ENCODE measurements at places on chromosomes 3 and 15. TPM values are rescaled to one million over a fixed set of nuclear protein-coding genes. Genes with fewer than 3 reads are reported as not detected.

Gene REC114
- not detected for total RNA-seq

- DNase-seq = no peak
Observed at GRCh38 chr3:30886888-30887287, 7.6 kb downstream of the GADL1 start.

- no peak for DNase-seq
Observed at GRCh38 chr15:101112336-101113113, 139.3 kb downstream of the CHSY1 start.

DNA sequence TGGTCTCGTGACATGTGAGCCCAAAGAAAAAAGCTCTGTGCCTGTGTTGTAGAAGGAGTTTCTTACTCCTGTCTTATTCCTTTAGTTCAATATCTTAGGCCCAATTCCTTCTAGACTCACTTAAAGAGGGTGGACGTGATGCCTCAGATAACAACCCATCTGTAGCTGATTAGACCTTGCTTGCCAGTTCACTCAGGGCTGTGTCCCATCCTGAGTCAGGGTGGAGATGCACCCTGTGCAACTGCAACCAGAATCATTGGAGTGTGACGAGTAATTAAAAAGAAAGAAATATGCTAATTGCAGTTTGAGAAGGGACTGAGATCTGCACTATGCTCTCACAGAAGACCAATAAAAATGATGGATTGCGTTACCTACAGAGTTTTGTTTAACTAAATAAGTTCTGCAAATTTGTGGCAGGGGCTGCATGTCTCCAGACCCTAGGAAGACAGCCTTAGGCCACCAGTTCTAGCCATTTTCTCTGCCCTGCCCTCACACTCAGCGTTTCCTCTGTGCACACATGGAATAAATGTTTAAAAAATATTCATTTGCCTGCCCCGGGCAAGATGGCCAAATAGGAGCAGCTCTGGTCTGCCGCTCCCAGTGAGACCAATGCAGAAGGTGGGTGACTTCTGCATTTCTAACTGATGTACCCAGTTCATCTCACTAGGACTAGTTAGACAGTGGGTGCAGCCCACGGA lies 83.0 kb downstream of the MOBP start:
- no peak for DNase-seq
